ENCODE measurements at places on chromosomes 6 and 20.

DNA sequence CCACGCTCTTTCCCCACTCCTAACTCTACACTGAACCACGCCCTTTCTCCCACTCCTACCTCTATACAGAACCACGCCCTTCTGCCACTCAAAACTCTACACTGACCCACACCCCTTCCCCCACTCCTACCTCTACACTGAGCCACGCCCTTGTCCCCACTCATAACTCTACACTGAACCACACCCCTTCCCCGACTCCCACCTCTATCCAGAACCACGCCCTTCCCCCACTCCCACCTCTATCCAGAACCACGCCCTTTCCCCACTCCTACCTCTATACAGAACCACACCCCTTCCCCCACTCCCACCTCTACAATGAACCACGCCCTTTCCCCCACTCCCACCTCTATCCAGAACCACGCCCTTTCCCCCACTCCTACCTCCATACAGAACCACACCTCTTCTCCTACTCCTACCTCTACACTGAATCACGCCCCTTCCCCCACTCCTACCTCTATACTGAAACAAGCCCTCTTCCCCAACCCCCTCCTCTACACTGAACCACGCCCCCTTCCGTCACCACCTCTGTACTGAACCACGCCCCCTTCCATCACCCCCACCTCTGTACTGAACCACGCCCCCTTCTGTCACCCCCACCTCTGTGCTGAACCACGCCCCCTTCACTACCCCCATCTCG, 10.1 kb downstream of the PXMP4 start:
- DNase-seq, result no peak

DNA sequence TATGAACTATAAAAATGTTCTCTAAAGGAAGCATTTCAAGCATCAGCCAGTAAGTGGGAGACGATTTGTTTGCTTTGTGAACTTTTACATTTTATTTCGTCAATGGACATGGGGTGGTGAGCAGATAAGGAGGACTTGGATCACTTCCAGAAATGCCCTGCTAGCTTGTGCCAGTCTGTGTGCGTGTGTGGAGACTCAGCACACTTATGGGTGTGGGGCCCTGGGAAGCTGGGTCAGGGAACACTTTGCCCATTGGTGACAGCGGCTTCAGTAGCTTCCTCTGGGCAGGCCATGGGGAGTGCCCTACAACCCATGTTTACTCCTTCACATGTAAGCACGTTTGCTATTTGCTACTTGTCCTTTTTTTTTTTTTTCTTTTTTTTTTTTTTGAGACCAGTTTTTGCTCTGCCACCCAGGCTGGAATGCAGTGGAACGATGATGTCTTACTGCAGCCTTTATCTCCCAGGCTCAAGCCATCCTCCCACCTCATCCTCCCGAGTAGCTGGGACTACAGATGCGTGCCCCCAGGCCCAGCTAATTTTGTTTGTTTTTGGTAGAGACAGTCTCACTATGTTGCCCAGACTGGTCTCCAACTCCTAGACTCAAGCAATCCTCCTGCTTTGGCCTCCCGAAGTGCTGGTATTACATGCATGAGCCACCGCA, 24.2 kb downstream of the PRDM1 start:
- no peak for DNase-seq

DNA sequence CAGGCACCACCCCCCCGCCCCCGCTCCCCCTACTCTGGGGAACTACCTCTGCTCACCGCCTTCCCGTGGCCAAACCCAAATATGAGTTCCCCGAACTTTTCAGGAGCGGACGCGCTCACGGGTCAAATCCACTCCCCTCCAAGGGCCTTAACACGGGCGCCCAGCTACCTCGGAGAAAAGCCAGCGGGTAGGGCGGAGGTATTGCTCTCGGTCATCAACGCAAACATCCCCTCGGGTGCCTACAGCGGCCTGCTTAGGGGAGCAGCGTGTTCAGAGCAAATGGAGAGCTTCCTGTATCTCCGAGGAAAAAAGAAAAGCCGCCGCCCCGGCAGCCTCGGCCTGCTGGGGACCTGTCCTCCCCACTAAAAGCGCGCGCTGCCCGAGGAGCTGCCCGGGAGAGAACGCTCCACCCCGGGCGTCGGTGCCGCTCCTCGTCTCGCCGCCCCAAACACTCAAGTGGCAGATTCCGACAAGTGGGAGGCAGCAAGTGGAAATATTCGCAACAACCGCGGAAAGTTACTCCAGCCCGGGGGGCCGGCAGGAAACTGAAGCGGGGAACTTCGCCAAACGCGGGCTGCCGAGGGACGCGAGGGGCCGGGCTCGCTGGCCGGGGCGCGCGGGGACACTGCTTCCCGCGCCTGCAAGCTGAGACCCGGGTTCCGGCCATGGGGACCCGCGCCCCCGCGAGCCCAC, 699 bp downstream of the PTPRT start:
- no peak for DNase-seq

GRCh38 chr6:7232351-7232750, 80.6 kb downstream of the SSR1 start:
- no peak for DNase-seq

DNA sequence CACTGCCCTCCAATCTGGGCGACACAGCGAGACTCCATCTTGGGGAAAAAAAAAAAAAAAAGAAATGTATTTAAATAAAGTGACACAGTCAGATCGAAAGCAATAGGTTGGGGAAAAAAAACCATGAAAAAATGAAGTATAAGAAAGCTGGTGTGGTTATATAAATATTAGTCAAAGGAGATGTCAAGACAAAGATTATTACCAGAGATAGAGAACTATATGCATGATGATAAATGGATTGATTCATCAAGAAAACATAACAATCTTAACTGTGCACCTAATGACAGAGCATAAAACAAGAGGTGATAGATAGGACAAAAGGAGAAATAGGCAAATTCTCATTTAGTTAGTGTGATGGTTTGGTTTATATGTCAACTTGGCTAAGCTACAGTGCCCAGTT, 146.9 kb upstream of the AHI1 start:
- no peak for DNase-seq

- DNase-seq, result no peak
Observed at GRCh38 chr20:4243071-4243470, 227.7 kb upstream of the RNF24 start.

GRCh38 chr6:16418151-16418550, 179.8 kb downstream of the GMPR start:
- DNase-seq, result no peak

DNA sequence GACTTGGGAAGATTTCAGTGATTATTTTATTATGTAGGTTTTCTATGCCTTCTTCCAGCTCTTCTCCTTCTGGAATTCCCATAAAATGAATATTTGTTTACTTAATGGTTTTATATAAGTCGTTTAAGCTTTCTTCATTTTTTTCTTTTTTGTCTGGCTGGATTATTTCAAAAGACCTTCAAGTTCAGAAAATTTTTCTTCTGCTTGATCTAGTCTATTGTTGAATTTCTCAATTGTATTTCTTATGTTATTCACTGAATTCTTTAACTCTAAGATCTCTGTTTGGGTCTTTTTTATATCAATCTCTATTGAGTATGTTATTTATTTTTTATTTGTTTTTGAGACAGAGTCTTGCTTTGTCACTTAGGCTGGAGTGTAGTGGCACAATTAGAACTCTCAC, 117.4 kb downstream of the CEP57L1 start:
- DNase-seq, result no peak

DNA sequence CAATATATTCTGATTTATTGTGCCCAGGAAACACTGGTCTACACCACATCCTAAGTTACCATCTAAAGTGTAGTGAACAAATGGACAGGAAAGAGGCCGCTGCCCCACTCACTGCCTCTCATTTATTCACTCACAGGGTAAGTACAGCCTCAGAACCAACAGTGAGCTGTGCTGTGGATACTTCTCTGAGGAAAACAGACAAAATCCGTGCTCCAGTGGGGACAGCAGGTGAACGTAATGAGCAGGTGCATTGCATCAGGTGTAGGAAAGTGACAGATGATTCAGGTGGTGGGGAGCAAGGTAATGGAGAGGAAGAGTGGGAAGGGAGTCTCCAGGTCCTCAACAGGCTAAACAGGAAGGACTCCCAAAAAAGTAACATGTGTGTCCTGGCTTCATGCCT, 8.4 kb upstream of the ULBP2 start:
- no peak for DNase-seq

GRCh38 chr20:17963114-17963897, 5.3 kb downstream of the SNX5 start:
- no peak for DNase-seq

DNA sequence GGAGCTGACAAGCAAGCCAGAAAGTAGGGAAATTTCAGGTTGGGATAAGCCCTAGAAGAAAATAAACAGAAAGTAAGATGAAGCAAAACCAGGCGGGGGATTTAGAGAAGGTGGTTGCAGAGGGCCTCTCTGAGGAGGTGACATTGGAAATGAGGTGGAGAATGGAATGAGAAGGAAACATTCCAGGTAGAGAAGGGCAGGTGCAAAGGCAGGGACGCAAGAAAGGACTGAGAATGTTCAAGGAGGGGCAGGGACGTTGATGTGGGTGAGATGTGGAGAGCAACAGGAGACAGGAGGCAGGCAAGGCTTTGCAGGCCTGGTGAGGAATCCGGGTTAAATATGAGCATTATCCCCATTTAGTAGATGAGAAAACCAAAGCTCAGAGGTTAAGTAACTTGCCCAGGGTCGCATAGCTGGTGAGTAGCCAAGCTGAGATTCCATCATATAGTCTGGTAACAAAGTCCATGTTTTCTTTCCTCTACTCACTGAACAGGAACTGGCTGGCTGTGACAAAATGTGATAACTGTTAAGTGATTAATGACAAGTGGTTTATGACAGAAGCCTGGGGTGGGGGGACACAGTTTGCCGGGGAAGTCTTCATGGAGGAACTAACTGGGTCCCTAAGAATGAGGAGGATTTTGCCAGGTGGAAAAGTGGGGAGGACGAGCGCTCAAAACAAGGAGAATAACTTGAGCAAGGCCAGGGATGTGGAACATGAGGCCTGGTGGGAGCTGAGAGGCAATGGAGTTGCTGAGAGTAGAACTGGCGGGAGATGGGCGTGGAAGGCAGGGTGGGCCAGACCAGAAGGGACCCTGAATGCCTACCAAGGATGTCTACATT, 32.6 kb downstream of the MRPL14 start:
- no peak for DNase-seq

GRCh38 chr6:113909224-113909856, 52.2 kb downstream of the MARCKS start:
- no peak for DNase-seq

DNA sequence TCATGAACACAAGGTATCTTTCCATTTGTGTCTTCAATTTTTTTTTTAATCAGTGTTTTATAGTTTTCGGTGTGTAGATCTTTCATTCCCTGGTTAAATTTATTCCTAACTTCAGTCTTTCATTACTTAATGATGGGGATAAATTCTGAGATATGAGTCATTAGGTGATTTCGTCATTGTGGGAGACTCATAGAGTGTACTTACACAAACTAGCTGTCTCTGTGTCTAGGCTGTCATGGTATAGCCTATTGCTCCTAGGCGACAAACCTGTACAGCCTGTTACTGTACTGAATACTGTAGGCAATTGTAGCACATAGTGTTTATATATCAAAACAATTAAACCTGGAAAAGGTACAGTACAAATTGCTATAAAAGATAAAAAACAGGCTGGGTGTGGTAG, 42.1 kb downstream of the SMAP1 start:
- DNase-seq, result no peak

DNA sequence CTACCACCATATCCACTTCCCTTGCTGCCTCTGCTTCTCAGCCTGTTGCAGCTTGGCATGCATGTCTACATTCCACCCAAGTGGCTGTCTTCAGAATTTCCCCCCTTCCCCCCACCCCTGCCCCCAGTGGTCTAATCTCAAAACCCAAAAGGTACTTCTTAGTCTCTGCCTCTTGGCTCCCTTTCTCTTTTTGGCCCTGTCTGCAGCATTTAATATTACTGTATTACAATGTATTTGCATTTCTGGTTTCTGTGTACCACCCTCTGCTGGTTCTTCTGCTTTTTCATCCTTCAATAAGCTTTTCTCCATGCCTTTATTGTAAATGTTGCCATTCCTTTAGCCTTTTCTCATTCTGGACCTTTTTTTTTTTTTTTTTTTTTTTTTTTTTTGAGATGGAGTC, 43.0 kb downstream of the RPRD1B start:
- no peak for DNase-seq

Data from stimulated activated CD8-positive, alpha-beta memory T cell treated with anti-CD3 and anti-CD28 coated beads, Interleukin-15, amount 100 ng/mL, for 24 hours (primary cell).